ENCODE measurements at places on chromosomes 7 and 10. TPM values are rescaled to one million over a fixed set of nuclear protein-coding genes. Genes with fewer than 3 reads are reported as not detected.

- DNase-seq = no peak
These were observed 48.4 kb upstream of the HABP2 start for GRCh38 chr10:113504423-113504822.

- no peak for DNase-seq
These were observed 187.9 kb upstream of the MALRD1 start for GRCh38 chr10:18860631-18861240.

- no peak for DNase-seq
These were observed 3.2 kb downstream of the ABCC2 start for GRCh38 chr10:99785646-99786045.

DNA sequence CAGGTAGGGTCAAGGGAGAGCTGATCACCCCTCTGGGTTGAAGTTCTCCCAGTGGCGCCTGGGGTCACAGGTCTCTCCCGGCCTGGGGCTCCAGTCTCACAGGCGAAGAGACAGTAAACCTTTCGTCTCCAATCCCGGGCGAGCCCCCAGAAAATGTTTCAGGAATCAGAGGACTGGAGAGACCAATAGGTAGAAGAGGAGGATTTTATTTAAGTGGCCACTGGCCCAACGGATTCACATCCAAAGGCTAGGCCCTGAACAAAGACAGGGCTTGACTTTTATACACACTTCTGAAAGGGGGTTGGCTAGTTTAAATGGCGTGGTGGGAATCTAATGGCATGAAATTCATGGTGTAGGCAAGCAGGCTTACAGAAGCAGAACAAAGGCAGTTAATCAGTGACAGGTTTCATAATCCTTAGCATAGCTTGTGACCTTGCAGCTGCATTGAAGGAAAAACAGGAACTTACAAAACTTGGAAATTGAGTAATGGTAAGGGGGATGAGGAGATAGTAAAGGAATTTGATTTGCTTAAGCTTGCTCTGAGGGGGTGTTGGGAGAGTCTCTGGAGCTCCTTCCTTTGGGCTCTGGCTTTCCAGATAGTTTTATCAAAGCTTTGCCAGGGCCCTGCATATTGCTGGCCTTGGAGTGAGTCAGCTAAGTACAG is 105.5 kb downstream of the TRIM24 start:
- DNase-seq = no peak

GRCh38 chr7:35253710-35254495 is at the start of gene TBX20:
Gene TBX20, minus strand, starts transcription at chr7:35254100. Its CDS starts 480 bp downstream, at chr7:35253620.
- DNase-seq = no peak

- DNase-seq = no peak
These were observed 87.6 kb downstream of the NT5C2 start for GRCh38 chr10:103105462-103105861.

GRCh38 chr7:16846601-16847165 is 35.1 kb downstream of the AGR3 start:
- no peak for DNase-seq

DNA sequence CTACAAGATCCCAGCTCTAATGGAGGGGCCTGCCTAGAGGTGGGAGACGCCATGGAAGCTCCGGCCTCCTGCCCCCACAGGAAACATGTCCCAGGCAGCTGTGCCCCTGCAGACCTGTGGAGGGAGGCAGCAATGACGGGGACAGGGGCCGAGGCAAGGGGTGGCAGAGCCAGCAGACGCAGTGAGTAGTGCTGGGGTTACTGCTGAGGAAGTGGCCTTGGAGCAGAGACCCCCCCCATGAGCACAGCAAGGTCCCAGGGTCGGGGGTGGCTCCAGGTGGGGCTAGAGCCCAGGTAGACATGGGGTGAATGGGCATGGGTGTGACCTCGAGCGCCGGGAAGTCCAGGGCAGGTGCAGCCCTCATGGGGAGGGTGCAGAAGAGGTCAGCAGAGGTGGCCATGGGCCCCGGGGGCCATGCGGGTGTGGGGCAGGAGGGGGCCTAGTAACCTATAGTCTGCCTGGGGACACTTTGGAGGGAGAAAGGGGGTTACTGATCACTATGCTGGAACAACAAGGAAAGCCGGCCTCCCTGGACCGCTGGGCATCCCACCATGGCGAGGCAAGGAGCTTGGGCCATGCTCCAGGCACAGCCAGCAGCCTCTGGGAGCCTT is 45.5 kb downstream of the JAKMIP3 start:
- DNase-seq = no peak

DNA sequence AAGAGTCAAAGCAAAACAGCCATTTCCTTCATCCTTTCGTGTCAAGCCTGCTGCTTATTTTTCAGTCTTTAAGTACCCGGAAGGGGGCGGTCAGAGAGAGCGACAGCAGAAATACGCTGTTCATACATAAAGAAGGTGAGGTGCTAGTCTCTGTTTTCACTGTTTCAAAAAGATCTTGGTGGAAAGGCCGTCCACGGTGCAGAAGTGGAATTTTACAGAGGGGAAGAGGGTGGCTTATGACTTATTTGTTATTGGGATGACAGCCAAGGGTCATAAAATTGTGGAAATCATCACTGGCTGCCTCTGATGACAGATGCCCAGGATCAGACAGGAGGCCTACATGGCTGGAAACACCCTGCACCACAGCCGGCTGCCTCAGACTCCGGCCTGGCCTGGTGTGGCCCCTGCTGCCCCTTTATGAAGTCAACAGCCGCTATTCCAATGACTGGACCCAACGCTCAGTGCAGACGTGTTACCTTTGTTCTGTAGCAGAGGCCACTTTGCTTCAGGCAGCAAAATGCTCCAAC is 57.0 kb downstream of the HIPK2 start:
- DNase-seq = peak; percentile 15

DNA sequence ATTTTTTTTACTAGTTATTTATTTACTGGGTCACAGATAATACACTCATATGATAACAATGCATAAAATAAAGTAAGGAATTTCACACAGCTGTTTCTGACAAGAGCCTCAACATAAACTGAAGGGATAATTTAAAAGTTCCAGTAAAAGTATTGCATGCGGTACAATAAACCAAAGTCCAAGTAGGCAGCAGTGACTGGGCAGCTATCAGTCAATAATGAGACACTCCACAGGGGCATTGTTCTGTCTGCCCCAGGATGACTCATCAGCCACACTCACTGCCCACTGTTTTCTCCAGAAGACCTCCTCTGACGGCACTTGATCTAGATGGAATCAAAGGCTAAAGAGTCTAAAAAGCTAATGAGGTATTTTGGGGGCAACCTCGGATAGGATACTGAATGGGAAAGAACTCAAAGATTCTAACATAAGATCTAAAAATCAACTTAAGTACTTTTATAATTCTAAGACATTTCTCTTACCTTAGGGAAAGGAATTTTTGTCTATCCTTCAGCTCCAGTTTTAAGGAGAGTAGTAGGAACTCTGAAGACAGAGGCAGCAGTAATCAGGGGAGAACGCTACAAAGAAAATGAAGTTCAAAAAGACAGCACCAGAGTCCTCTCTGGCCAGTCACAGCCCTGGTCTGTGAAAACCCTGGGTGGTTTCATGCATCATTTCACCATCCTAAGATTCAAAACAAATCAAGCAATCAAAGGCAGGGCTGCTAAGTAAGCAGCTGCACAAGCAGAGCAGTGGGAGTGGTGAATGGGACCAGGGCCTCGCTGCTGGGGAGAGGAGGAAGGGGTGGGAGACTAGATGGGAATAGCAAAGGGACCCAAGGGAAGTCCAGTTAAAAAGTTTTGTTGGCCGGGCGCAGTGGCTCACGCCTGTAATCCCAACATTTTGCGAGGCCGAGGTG is 175.1 kb downstream of the AVL9 start:
- no peak for DNase-seq

GRCh38 chr7:88111140-88111743 is 108.6 kb downstream of the SRI start:
- no peak for DNase-seq

The ASB10 gene
- total RNA-seq = not detected

The TMEM72 gene
- not detected for total RNA-seq

The LRRN3 gene
- total RNA-seq = 41.5 TPM

The MOGAT3 gene
- total RNA-seq = not detected

The CC2D2B gene
- not detected for total RNA-seq

Measured in CD4-positive, alpha-beta memory T cell (primary cell).